ENCODE measurements at places on chromosomes 7 and 10. TPM values are rescaled to one million over a fixed set of nuclear protein-coding genes. Genes with fewer than 3 reads are reported as not detected.

- no peak for DNase-seq
Observed at GRCh38 chr10:20088061-20088701, 271.9 kb downstream of the PLXDC2 start.

DNA sequence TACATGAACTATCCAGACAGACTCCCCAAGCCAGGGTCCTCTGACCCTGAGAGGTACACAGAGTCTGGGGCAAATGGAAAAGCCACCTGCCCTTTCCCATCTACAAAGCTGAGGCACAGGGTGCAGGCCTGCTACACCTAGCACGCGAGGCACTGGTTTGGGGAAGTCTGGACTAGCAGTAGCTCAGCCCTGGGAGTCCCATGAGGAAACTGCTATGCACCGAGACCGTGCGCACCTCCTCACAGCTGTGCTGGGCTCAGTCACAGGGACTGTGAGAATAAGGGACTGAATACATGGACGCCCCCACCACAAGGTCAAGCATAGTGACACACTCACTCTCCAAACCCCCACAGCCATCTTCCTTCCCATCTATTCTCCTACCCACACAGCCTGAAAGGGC lies 8.2 kb downstream of the MAT1A start:
- DNase-seq, result no peak

DNA sequence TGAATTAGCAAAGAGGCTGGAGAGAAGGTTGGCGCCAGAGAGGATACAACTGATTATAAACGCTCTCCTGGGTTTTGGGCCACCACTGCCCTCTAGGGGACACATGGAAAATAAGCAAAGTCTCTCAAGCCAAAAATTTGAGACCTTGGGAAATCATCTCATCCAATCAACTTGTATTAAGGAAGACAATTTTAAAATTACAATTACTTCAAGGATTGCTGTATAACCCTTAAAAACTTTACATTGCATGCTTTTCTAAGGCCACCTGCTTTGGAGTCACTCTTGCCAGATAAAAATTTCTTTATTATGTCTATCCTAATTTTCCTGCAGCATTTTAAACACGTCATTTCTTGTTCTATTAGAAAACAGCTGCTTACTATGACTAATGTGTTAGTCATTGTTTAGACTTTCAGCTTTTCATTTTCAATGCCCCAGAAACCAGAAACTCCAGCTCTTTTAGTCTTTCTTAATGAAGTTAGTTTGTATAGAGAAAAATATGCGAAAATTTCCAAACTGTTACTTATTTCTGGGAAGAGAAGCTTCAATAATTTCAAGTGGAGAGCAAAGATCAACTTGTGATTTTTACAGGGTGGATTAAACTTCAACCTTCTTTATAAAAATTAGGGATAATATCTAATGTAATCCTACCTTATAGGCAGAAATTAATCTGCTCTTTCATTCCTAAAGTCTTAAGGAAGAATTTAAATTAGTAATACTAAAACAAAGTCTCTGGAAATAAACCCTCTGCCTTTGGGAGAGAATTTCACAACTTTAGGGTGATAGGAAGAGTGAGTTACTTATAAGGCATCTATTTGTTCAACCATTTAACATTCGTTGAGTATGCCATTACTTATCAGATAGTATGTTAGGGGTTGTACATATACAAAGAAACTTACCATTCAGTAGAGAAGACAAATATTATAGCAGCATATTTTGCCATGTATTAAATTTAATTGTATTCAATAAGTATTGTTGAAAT lies 20.6 kb upstream of the RHOBTB1 start:
- DNase-seq, result peak; percentile 75

DNA sequence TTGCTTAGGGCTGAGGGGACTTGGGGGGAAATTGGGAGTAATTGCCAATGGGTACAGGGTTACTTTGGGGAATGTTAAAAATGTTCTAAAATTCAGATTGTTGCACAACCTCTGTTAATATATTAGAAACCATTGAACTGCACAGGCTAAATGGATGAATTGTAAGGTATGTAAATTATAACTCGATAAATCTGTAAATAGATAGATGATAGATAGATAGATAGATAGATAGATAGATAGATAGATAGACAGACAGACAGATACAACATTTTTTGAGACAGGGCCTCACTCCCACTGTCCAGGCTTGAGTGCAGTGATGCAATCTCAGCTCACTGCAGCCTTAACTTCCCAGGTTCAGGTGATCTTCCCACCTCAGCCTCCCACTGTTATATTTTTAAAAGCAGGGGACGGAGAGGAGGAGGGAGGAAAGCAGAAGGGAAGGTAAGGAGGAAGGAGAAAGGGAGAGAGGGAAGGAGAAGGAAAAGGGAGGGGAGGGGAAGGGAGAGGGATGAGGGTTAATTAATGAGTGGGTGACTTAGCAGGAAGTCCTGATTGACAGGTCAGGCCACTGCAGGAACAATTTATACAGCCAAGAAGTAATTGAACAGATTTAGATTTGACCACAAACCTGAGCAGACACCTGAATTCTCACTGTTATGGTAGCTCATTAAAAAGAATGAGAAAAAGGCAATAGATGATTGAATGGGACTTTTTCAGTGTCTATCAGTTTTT lies 38.7 kb downstream of the AOC1 start:
- DNase-seq, result no peak

DNA sequence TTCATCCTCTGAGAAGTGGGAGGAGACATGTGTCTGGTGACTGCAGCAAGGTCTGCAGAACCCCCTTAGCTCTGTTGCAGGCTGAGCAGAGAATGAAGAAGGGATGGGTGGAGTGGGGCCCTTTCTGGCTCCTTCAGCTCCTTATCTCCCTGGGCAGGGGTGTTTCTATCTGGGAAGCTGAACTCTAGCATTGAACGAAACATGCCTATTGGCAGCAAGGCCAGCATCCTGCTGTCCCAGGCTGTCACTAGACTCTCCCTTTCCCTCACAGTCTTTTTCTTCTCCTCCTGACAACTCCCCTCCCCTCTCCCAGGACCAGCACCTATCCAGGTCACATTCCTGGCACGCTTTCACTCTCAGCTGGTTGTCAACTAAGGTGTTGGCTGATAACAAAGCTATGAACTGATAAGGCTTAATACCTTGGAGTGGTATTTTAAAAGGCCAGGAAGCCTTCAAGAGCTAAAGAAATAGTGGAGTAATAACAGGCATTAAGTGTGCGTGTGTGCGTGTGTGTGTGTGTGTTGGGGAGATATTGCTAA lies 128.8 kb upstream of the FZD8 start:
- DNase-seq, result no peak

DNA sequence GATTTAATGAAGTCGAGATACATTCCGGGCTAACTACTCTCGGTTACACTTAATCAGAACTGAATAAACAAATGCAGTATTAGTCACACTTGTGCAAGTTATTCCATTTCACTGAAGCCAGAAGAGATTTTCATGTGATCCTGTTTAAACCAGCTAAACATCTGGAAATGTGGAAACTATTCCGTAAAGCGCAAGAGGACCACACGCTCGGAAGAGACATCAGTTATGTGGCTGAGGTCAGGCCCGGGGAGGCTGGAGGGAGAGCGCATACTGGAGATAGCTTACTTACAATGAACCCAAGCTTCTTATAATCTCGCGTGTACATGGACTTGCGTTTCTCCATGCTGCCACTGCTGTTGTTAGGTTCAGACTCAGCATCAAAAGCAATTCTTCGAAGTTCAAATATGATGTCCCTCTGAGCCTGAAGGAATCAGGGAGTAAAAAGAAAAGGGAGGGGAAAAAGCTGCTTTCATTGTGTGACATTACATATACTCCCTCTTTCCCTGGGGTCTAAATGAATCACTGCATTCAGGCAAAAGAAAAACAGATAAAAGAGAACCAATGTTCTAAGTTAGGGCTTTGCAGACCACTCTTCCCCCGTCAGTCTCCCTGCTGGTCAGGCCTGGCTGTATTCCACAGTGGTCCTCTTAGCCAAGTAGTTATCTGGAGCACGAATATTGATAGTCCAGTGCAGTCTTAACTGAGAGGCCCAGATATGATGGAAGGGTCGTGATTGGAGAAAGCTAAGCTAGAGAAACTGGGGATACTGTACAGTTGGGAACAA lies 237.4 kb downstream of the ELMO1 start:
- peak; percentile 90 for DNase-seq

DNA sequence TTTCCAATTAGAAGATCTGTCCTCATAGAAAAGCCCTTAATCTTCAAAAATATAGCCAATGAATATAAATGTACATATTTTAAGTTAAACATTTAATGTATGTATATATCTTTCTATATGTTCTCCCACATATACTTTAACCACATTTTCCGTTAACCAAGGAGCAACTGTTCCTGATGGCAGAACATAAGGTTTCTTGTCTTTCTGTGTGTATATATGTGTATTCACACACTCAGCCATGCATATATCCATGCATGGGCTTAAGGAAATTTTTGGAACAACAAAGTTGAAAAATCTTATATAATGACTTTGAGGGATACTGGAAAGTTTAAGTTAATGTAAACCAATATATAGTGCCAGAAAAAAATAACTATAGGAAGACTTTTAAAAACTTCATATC lies 274.0 kb downstream of the DGKB start:
- DNase-seq, result no peak

GRCh38 chr7:129122751-129123509 lies 21.6 kb upstream of the TSPAN33 start:
- no peak for DNase-seq

- peak; percentile 64 for DNase-seq
Observed at GRCh38 chr10:31146491-31147209, 115.0 kb upstream of the ZNF438 start.

DNA sequence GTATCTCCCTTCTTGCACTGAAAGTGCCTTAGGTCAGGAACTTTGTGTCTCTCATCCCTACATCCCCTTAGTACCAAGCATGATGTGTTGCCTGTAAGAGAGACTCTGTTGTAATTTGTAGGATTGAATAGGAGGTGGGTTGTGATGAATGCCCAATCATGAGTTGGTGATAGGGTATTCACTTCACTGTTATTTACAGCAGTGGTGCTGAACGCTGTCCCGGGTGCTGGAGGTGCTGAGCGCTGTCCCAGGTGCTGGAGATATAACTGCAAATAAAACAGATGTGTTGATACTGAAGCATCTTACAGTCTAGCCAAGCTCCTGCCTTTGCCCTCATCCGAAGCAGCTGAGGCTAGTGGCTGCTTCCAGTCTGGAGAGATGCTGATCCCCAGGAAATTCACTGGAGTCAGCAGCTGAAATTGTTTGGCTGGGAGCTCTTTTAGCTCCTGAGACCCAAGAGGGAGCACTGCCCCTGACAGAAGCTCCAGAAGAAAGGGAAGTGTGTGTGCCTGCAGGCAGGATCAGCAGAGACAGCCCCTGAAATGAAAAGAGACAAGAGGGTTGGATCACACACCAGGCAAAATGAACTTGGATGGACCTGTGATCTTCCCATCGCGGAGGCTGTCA lies 183.4 kb downstream of the SORCS3 start:
- peak; percentile 46 for DNase-seq

- DNase-seq, result no peak
Observed at GRCh38 chr7:111438369-111439289, 123.7 kb downstream of the IMMP2L start.

GRCh38 chr7:122736183-122736582 lies 33.5 kb upstream of the RNF148 start:
- no peak for DNase-seq

- peak; percentile 24 for DNase-seq
Observed at GRCh38 chr10:2414039-2414438, 653.3 kb upstream of the PFKP start.

DNA sequence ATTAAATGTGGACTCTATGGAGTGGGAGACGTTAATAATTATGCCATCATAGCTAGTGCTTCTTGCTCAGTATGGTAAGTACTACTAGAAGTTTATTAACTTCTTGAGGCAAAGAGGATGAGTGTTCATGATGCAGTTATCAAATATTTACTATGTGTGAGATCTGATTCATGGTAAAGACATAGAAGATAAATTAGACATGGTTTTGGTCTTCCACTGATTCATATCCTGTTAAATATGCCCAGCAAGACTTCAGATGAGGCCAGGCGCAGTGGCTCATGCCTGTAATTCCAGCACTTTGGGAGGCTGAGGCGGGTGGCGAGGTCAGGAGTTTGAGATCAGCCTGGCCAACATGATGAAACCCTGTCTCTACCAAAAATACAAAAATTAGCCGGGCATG lies 547.1 kb upstream of the ANKRD30A start:
- DNase-seq, result no peak

The PNLIPRP3 gene
- polyA plus RNA-seq, result not detected

The DLX5 gene
- 15.7 TPM for polyA plus RNA-seq

The PPA1 gene
- 113 TPM for polyA plus RNA-seq

The TBATA gene
- not detected for polyA plus RNA-seq

The MKI67 gene
- polyA plus RNA-seq, result 61.7 TPM

The KCNH2 gene
- polyA plus RNA-seq, result 4.1 TPM

The PIK3CG gene
- polyA plus RNA-seq, result 3.4 TPM

The HSPA12A gene
- 7.9 TPM for polyA plus RNA-seq

The UNCX gene
- not detected for polyA plus RNA-seq

The DDC gene
- 17.0 TPM for polyA plus RNA-seq

The NEUROD6 gene
- polyA plus RNA-seq, result not detected

The ANKRD22 gene
- 0.79 TPM for polyA plus RNA-seq

Data from right lung (tissue), 10 donors.